Stimulated activated CD8-positive, alpha-beta memory T cell treated with anti-CD3 and anti-CD28 coated beads, Interleukin-15, amount 100 ng/mL, for 4 hours (primary cell): ENCODE measurements at places on chromosomes 4 and X.

- no peak for DNase-seq
Observed at GRCh38 chrX:64739792-64740378, 236.4 kb downstream of the ZC4H2 start.

- no peak for DNase-seq
Observed at GRCh38 chrX:9940421-9940820, 26.7 kb upstream of the CLDN34 start.

GRCh38 chr4:169604131-169604900 lies 8.1 kb downstream of the NEK1 start:
- no peak for DNase-seq

- no peak for DNase-seq
Observed at GRCh38 chr4:113474017-113474416, 287.5 kb downstream of the CAMK2D start.

GRCh38 chrX:70025464-70025863 lies 24.3 kb downstream of the AWAT2 start:
- no peak for DNase-seq
